NCI-H2171 (cell line): ENCODE measurements at places on chromosomes 4 and X.

GRCh38 chr4:54902271-54902670 lies 223.1 kb downstream of the KDR start:
- DNase-seq: no peak

- DNase-seq: no peak
Observed at GRCh38 chrX:9558615-9559014, 93.8 kb downstream of the TBL1X start.

- DNase-seq: no peak
Observed at GRCh38 chrX:110327336-110327735, 9.5 kb upstream of the AMMECR1 start.

DNA sequence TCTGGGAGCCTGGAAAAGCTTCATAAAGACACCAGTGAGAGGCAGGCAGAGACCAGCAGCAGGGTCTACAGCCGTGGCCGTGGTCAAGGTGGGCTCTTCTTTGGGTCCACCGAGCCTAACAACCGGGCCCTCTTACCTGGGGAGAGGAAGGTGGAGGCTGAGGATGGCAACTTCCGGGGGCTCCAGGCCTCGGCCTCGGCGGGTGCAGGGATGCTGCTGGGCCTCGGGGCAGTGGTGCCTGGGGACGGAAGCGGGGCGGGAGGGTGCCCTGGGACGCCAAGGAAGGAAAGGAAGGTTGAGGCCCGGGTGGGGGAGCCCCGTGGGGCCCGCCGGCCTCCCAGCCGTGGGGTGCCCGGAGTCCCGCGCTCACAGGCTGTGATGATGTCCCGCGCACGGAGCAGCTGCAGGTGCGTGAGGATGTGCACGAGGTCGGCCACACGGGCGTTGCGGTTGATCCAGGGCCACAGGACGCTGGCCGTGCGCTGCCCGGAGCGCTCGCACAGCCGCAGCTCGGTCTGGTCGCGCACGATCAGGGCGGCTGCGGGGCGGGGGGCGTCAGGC lies 561 bp downstream of the IRAK1 start:
- no peak for DNase-seq

- peak; percentile 24 for DNase-seq
Observed at GRCh38 chr4:147773261-147774184, 41.6 kb downstream of the ARHGAP10 start.

- DNase-seq: no peak
Observed at GRCh38 chrX:72102126-72102525, 29.6 kb downstream of the RTL5 start.

DNA sequence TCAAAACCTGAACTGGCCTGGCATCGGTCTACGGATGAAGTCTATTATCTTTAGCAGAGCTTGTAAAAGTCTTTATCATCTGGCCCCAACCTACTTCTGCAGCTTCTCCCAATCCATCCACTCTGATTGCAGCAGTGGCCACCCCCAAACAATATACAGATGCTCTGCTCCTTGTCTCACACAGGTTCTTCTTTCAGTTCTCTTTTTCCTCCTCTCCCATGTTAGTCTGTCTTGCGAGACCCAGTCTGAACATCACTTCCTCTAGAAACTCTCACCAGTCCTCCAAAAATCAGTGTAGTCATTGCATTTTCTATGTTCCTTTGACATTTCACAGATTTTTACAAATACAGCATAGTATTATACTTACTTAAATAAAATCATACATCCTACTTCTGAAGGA lies 163.0 kb downstream of the FRMPD4 start:
- no peak for DNase-seq

DNA sequence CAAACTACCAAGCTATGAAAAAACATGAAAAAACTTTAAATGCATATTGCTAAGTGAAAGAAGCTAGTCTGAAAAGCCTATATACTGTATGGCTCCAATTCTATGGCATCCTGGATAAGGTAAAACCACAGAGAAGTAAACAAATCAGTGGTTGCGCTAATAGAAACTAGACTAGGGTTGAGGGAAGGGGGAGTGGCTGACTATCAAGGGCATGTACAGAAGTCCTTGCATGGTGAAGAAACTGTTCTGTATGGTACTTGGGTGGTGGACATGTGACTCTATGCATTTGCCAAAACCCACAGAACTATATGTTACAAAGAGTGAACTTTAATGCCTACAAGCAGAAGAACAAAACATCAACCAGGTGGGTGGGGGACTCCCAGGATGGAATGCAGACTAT lies 96.8 kb downstream of the MTMR1 start:
- DNase-seq: no peak

GRCh38 chr4:154349829-154350228 lies 141.8 kb downstream of the DCHS2 start:
- no peak for DNase-seq

DNA sequence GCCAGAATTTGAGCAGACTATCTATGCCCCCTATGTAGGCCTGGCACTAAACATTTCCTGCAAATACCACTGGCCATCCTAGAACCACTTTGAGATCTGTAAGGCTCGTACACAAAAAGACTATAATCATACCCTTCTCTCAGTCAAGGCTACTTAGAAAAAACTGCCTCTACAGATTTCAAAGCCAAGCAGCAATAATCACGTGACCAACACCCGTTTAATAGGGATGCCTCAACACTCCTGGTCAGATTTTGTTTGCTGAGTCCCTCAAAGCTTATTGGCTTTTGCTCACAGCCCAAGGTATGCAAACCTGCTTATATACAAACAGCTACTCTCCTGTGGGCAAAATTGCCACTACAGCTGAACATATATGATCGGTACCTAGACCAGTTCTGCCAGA lies 897 bp downstream of the COX7B2 start:
- DNase-seq: no peak

DNA sequence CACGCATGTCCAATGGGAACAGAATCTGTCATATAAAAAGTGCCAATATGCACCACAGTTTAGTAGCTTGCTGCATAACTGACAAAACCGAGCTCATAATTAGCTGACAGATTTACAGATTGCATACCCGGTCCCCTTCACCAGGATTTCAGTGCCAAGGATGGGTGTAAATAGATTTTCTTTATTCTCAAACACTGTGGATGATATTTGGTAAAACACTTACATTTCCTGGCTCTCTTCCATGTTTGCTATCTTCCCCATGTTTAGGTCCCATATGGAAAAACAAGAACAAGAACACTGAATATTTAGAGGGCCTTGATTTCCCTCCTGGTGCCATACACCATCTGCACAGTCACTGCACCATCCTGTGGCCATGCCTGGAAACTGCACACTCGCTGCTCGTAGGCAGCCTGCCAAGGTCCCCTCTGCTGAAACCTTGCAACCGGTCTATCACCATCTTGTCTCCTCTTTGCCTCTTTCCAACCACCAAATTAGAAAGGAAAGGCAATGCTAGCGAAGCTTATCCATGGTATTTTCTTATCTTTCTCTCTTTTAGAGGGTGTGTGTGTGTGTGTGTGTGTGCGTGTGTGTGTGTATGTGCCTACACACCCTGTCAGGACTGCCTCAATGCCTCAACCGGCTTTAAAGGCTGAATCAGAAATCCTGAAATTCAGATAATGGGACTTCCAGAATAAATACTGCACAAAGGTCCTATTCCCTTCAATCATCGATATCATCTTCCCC lies 124.2 kb upstream of the MBNL3 start:
- DNase-seq: peak; percentile 3

GRCh38 chr4:145496292-145496691 lies 14.6 kb downstream of the SMAD1 start:
- DNase-seq: no peak

DNA sequence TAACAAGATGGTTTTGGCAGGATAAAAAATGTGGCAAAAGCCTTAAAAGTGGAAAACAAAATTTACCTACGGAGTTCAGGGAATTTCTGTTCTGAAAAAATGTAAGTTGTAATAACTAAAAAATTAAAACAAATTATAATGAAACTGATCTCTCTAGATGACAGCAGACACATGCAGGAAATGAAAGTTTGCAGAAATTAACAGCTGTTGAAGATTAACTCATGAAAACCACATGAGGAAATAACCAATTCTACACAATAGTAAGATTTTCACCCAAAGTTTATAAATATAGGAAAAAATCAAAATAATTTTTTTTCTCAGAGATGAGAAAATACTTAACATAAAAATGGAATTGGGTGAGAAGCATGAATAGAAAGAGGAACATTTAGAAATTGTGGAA lies 47.5 kb upstream of the UGT2B15 start:
- no peak for DNase-seq

GRCh38 chrX:10050481-10050880 lies 83.3 kb downstream of the CLDN34 start:
- no peak for DNase-seq

DNA sequence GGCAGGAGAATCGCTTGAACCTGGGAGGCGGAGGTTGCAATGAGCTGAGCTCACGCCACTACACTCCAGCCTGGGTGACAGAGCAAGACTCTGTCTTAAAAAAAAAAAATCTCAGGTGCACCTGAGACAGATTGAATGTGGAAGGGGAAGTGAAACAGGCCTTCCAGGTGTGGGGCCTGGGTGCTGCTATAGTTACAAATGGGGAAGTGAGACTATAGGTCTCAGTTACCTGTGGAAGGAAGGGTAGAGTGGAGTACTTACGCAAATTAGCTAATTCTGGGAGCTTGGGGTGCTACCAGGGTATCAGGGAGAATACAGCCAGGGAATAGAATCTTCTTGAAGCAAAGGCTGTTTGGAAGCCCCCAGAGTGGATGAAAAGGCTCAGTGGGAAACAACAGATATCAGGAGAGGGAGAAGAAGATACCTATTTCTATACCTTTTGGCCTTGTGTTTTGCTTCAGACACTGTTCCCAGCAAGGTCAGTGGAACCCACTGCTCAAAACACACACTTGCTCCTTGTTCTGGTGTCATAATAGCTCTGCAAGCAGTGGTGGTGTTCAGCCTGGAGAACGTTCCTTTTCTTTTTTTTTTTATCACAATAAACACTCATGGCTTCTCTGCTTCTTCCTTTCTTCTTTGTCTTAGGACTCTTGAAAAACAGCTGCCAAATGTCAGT lies 7.0 kb downstream of the CD38 start:
- DNase-seq: no peak

- no peak for DNase-seq
Observed at GRCh38 chrX:106874075-106874474, 29.1 kb downstream of the RIPPLY1 start.

DNA sequence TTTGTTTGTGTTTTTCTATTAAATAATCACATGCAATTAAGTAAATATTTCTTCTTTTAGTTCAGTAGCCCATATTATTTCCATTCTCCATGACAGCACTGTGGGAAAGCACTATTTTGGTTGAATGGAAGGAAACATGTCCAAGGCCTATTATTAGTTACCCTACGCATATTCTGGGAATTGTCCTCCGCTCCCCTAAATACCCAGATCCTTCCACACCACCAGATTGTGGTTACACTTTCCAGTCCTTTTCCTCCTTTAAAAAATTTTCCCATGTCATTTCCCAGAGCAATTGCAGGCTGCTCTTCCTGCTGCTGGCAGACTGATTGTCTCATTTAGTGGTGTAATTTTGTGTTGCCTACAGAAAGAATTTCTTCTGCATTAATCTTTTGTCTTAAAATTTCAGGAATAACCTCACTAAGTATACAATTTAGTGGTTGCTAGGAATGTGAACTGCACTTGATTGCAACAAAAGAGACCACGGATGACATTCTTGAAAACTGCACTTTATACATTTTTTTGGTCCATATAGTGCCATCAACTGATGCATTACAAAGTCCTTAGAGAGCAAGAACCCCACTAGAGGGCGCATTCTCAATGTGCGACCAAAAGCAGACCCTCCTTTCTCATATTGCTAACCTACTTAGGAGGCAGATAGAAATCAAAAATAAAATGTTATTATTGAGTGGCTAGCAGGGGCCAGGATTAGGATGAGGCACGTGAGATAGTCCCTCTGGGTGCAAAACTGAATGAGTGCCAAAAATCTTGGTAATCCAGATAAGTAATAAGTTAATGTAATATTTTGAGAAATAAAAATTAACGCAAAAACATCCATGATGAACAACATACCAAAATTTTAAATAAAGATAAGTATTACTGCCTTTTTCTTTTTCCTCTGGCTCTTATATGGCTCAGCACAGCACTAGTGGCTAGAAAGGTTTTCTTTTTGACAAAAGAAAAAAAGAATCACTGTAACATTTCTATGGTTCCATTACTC lies 98.8 kb upstream of the IQCM start:
- peak; percentile 11 for DNase-seq

- DNase-seq: no peak
Observed at GRCh38 chr4:182492423-182492822, 249.2 kb downstream of the TENM3 start.

GRCh38 chrX:12396584-12396983 lies 258.3 kb downstream of the FRMPD4 start:
- no peak for DNase-seq

DNA sequence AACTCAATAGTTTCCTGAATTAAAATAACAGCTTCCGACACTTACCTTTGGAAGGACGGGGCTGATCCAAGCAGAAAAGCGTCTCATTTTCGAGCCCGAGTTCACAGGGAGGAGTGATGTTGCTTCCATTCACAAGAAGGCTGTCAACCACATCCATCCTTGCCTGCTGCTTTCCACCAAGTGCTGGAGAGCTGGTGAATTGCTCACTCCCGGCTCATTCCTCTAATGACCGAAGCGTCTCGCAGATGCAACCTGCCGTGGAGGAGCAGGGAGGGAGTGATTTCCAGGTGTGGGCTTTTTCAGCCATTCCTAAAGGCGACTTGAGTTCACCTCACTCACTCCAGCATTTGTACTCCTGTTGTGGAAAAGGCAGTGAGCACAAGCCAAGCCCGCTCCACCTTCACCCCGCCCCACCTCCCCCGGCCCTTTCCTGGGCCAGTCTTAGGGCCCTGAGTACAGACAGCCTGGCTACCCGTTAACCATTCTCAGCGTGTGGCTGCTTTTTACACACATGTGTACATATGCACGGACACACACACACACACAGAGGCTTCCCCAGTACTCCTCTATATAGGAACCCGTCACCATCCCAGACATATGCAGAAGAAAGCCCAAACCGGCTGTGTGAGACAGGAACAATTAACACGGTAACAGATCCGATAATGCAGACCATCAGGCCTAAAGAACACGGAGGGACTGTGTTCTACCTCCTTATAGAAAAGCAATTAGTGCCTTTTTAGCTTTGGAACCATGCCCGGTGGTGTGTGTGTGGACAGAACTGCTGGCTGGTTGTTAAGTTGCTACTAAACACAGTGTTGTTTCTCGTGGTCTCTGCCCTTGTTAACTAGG lies at the start of gene CCKAR:
Gene CCKAR (minus strand): TSS at position 374 of the 849 bp plus-strand sequence. CDS start 217 bp downstream, at position 157.
- DNase-seq: no peak

- DNase-seq: no peak
Observed at GRCh38 chrX:82748906-82749505, 759.1 kb upstream of the POU3F4 start.

DNA sequence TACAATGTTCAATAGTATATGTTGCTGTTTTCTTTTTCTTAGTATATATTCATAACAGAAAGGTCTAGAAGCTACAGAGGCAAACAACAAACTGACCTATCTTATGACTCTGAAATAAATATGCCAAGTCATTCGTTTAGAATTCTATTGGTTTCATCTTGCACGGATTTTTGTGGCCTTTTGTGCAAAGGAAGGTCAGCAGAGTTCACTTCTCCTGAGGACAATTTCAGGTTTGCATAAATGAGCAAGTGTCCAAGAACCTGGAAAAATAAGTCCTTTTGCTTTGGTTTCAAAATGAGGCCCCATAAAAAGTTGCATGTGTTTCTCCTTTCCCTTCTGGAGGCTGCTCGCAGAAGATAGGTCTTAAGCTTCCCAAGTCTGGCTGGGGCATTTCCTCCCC lies 156.9 kb downstream of the APBB2 start:
- no peak for DNase-seq
